Gastrocnemius medialis (tissue), 4 donors: ENCODE measurements at places on chromosomes 1 and 21. TPM values are rescaled to one million over a fixed set of nuclear protein-coding genes. Genes with fewer than 3 reads are reported as not detected.

PAQR6 gene
- total RNA-seq, result 0.46 TPM

- no peak for DNase-seq
These were observed 831 bp downstream of the TIPRL start for GRCh38 chr1:168179438-168180147.

LORICRIN gene
- not detected for total RNA-seq

OR2G6 gene
- total RNA-seq, result not detected

GRCh38 chr21:38756746-38757145 is 49.0 kb upstream of the ETS2 start:
- DNase-seq, result no peak

TPTE gene
- total RNA-seq, result not detected

DNA sequence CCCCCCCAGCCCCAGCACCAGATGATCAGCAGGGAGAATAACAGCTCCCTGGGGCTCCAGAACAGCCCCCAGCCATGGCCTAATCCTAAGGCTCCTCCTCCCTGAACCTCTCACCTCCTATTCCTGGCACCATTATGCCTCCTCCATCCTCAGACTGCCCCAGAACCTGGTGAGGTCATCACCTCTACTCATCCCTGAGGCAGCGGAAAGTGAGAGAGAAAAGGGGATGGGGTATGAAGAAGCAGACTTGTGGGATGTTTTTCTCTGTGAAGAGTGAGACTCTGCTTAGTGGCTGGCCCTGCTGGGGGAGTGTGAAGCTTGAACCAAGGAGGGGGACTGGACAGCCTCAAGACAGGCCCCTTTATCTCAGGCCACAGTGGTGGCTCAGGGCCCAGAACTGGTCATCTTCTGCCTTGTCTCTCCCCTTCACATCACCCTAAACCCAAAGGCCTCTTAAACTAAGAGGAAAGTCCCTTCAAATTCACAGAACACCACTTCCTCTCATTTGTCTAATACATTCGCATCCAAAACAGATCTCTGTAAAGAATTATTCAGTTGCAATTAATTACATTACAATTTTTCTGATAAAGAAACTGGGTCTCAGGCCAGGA is 2.2 kb upstream of the PPM1J start:
- no peak for DNase-seq

PADI4 gene
- not detected for total RNA-seq

- DNase-seq, result no peak
These were observed 4.6 kb downstream of the ZNF281 start for GRCh38 chr1:200405264-200405663.

GRCh38 chr1:21298981-21299391 is 8.7 kb upstream of the ECE1 start:
- no peak for DNase-seq

LSS gene
- 34.3 TPM for total RNA-seq
